GM10248 (cell line): ENCODE measurements at places on chromosomes 12 and 14.

DNA sequence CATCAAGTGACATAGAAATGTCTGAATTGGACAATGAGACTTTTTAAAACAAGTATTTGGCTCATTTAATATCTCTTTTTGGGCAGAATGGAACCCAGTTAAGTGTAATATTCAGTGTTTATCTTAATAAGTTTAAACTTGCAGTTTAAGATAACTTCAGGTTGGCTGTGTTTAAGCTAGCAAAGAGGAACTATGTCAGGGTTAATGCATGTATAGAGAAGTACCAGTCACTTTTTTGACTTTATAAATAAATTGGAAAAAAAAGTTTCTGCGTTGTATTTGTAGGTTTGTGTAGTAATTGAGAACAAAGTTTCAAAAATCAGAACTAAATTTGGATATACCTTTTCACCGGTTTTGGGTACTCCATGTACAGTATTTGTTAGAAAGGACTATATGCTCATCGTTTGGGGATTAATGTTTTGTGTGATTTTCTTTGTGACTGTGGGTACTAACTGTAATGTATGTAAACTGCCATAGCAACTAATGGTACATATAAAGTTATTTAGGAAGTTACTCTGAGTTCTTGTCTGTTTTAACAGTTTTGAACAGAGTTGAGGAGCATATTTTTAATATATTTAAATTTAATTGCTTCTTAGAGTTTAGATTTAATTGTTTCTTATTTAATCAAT lies 4.5 kb downstream of the HMGA2 start:
- no peak for DNase-seq

DNA sequence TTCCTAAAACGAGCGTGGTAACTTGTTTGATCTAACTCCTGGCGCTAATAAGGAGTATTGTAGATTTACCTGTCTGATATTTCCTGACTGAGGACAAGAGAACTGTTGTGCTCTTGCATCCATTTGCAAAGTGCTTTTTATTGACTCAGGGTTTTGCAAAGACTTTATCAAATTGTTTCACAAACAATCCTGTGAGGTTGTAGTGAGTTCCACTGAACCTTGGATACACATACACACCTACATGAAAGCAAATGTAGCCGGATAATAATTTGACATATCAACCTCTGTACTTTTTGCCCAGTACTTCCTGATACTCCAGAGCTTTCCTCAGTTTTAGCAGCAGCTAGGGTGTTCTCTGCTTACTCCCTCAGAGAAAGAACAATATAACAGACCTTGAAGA lies 6.7 kb upstream of the PTGER2 start:
- DNase-seq, result no peak

DNA sequence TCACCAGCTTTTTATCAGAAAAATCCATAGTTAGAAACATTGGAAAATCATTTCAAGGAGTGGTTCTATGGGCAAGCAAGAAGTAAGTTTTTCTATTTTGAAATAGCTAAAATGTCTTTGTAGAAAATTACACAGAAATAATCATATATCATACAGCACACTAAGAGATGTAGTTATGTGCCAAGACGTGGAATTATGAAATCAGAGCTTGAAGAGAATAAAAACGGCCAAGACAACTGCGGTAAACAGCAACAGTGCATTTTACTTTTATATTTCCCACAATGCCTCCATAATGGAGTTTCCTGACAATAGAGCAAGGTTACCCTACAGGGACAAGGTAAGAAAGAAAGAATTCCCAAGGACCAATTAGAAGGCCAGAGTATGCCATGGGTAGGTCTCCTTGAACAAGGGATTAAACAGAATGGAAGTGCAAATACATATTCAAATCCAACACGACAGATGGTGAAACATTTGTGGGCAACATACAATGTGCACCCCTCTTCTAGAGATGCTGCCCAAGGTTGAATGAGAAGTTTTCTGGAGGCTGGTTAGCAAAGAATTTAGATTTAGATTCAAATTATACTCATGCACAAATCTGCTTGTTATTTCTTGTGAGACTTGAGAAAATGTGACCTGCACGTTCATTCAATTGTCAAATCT lies 76.1 kb upstream of the BTG1 start:
- no peak for DNase-seq

GRCh38 chr12:13277293-13277692 lies 80.8 kb downstream of the EMP1 start:
- no peak for DNase-seq

GRCh38 chr14:76810525-76810924 lies 2.2 kb downstream of the ANGEL1 start:
- no peak for DNase-seq

- no peak for DNase-seq
Observed at GRCh38 chr14:72499746-72500145, 394.2 kb downstream of the DPF3 start.

DNA sequence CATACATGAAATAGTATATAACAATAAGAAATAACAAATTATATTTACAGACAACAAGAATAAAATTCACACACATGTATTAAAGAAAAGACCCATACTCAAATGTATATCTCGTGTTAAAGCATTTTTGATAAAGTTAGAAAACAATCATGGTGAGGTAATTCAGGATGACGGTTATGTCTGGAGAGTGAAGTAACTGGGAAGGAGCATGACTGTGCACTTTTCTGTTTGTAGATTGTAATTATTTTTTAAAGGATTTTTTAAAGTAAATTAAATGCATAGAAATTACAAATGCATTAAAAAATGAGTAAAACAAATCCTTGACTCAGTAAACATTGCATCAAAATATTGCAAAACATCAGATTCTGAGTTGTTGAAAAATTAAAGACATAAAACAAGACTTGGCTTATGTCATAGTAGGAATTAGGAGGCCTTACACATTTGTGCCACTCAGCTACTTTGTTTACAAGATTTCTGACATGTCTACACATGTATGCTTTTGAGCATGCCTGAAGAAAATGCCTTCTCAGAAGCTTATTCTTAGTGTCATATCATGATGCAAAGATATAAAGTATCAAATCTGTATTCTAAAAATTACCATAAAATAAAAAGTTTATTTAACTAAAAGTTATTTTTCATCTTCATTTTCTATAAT lies 1325.1 kb downstream of the SLC16A7 start:
- DNase-seq, result no peak

GRCh38 chr14:96509457-96510090 lies 7.4 kb downstream of the PAPOLA start:
- peak; percentile 24 for DNase-seq

- no peak for DNase-seq
Observed at GRCh38 chr14:31530136-31530535, 31.1 kb upstream of the NUBPL start.

DNA sequence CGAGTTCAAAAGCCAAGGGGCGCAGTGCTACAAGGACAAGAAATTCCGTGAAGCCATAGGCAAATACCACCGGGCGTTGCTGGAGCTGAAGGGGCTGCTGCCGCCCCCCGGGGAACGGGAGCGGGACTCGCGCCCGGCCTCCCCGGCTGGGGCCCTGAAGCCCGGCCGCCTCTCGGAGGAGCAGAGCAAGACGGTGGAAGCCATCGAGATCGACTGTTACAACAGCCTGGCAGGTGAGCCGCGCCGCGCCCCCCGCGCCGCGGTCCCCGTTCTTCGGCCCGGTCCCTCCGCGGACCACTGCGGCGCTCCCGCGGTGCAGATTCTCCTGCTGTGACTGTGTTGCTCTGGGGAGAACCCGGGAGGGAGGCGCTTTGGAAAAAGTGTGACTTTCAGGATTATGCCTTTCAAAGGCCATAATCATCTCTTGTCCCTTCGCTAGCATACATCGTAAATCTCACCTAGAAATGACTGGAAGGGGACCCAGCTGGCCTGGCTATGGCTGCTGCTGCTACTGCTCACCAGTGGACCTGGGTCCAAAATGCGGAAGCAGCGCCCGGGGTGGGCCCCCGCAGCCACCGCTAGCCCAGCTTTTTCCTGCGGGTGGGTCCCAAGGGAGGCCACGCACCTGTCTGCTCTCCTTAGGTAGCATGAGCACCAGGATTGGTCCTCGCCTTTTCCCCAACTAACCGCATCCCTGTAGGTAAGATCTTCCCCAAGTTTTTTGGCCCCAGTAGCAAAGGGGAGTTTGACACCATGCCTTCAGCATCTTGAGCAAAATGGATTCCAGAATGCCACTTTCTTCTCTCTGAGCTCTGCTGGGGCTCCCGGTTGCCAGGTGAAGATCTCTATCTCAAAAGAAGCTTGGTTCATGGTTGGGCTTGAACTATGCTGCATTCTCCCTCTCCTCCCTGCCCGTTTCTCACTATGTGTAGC lies 853 bp downstream of the TTC9 start:
- peak; percentile 69 for DNase-seq

GRCh38 chr14:66369157-66369697 lies 116.9 kb upstream of the CCDC196 start:
- DNase-seq, result no peak

GRCh38 chr12:13144266-13144828 lies 40.9 kb upstream of the GSG1 start:
- DNase-seq, result no peak

DNA sequence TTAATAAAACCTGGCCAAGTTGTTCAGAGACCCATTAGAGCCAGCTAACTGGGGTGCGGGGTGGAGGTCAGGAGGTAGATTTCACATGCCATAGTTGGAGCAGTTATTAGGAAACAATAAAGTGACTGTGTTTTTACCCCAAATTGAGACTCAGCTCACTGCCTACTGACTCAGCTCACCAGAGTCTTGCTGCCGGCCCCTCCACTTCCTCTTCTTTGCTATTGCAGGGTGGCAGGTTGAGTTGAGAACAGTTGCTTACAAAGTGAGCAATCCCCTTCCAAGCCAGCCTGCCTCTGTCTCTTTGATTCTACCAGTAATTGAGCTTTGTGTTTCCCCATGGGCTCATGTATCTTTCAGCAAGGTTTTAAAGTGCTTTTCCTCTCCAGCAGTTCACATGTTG lies 12.9 kb downstream of the ST8SIA1 start:
- DNase-seq, result no peak

GRCh38 chr14:54675236-54676128 lies 108.6 kb downstream of the SAMD4A start:
- DNase-seq, result no peak

GRCh38 chr14:39233680-39234326 lies at the start of gene MIA2:
TSS of gene MIA2 (plus strand) at chr14:39233915. CDS start at chr14:39234115, 200 bp downstream.
- no peak for DNase-seq

DNA sequence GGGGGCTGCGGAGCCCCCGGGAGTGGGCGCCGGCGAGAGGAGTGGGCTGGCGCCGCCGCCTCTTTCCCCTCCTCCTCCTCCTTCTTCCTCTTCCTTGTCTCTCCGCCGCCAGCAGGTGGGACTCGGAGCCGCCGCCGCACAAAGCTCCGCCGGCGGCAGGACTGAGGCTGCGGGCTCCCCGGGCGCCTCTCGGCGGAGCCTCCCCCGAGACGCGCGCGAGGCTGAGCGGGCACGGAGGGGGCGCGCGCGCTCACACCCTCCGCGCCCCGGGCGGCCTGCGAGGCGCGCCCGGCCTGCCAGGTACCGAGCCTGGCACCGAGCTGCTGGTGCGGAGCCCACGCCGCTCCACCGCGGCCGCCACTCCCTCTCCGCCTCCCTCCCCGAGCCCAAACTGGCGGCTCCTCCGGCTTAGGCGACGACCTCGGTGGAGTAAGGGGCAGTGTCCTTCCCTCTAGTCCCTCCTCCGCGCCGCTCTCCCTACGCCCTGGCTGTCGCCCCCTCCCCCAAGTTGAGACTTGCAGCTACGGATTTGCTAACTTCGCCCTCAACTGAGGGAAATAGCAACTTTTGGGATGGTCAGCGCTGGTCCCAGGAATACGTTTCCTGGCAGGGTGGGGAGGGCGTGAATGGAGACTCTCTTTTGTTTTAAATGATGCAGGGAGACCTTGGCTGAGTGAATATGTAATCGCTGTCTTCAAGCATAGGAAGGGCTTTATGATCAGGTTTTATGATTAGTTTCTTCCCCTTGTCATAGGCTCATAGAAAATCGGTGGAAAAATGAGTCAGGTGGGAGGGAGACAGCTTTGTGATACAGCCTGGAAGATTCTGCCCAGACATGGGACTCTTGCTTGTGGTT lies 199.5 kb upstream of the CAND1 start:
- peak; percentile 22 for DNase-seq

- no peak for DNase-seq
Observed at GRCh38 chr12:2214411-2214810, 161.6 kb downstream of the CACNA1C start.

DNA sequence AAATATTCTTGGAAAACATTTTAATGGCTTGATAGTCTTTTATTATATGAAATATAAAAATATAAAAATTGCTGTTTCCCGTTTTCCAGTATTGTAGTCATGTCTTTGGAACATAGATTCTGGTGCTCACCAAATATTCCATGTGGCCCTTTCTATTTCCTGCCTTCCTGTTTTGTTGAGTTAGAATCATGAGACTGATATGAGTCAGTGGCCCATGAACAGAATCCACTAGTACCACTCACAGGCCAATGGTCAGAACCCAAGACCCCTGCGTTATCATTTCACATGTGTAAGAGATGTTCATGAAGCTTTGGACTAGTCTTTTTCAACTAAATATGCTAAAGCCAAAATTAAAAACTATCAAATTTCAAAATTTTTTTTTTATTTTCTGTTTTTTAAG lies 56.9 kb downstream of the BICD1 start:
- DNase-seq, result no peak

GRCh38 chr12:19869413-19869812 lies 430.1 kb downstream of the AEBP2 start:
- DNase-seq, result no peak

DNA sequence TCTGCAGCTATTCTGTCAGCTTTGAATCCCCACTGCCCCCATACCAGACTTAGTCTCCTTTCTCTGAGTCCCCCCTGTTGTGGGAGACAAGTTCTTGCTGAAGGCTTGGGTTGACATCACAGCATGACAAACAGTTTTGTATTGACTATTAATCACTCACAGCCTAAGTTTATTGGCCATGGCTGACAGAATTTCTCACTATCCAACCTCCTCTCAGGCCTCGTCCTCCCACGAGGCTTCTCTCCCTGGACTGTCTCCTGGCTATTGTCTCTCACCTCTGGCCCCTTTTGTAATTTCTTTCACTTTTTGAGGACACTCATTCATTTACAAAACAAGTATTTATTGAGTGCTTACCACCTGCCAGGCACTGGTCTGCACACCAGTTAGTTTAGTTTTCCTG lies 35.2 kb upstream of the DCD start:
- no peak for DNase-seq

GRCh38 chr12:12912711-12913110 lies 21.3 kb downstream of the GPRC5A start:
- no peak for DNase-seq

DNA sequence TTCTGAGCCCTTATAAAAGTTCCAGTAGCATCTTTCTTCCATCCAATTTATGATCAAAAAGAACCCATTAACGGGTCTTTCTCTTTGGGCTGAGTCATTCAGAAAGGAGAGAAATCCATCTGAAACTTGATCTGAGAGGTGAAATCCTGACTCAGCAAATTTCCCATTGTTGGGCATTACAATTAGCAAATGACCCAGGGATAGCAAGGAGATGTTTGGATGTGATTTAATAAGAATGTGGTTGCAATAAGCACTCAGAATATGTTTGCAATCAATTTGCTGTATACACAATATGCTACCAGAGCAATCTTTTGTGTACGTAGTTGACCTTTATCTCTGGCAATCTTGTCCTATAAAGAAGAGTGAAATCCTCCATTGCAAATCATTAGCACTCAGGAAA lies 122.7 kb downstream of the CCDC60 start:
- DNase-seq, result no peak

- DNase-seq, result no peak
Observed at GRCh38 chr14:66511849-66512248, 3.9 kb downstream of the GPHN start.

GRCh38 chr14:68307790-68308168 lies 485.1 kb downstream of the ZFP36L1 start:
- DNase-seq, result no peak

- DNase-seq, result no peak
Observed at GRCh38 chr14:55302367-55303124, 31.3 kb downstream of the FBXO34 start.
